NCI-H1092 (cell line): ENCODE measurements at places on chromosomes 5 and 9.
A peak's percentile ranks its signal among the peaks of the same experiment; 100 is the strongest.

GRCh38 chr5:135667204-135667603 is 88.4 kb upstream of the CXCL14 start:
- no peak for DNase-seq

DNA sequence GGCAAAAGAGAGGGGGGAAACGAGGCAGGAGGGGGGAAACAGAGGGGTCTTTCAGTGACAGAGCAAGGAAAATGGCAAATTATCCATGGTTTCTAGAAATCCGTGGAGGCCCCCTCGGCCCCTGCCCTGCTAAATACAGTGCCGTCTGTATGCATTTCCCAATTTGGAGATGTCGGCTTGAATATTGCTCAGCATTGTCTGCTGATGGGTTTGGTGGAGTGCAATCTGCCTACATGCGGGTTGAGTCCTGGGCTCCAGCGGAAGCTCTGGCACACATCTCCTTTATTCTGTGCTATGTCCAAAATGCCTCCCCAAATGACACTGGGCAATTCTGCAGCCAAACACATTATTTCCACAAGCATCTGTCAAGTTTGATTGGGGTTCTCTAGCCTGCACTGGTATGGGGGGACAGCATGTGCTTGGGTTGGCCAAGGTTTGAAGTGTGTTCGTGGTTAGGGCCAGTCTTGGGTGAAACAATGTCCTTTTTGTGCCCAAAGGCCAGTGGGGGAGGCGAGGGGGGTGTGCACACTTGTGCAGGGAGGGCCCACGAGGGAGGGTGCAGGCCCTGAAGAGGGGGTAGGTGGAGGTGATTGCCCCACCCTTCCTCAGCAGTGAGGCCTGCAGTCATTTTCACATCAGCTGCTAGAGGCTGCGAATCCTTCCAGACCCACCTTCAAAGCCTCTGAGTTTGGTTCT is 6.2 kb upstream of the NEUROG1 start:
- DNase-seq, result no peak

GRCh38 chr5:152269533-152269932 is 135.5 kb downstream of the NMUR2 start:
- no peak for DNase-seq

GRCh38 chr9:100071271-100071670 is 27.5 kb downstream of the ERP44 start:
- no peak for DNase-seq

- DNase-seq, result no peak
Measured at GRCh38 chr5:115944501-115944900, 17.8 kb upstream of the LVRN start.

DNA sequence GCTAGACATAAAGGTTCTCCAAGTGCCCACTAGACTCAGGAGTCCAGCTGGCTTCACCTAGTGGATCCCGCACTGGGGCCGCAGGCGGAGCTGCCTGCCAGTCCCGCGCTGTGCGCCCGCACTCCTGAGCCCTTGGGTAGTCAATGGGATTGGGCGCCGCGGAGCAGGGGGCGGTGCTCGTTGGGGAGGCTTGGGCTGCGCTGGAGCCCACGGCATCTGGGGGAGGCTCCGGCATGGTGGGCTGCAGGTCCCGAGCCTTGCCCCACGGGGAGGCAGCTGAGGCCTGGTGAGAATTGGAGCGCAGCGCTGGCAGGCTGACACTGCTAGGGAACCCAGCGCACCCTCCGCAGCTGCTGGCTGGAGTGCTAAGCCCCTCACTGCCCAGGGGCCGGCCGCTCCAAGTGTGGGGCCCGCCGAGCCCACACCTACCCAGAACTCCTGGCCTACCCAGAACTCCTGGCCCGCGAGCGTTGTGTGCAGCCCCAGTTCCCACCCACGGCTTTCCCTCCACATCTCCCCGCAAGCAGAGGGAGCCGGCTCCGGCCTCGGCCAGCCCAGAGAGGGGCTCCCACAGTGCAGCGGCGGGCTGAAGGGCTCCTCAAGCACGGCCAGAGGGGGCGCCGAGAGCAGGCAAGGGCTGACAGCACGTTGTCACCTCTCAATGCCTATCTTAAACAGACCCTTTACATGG is 260.7 kb upstream of the DMRT1 start:
- DNase-seq, result no peak

DNA sequence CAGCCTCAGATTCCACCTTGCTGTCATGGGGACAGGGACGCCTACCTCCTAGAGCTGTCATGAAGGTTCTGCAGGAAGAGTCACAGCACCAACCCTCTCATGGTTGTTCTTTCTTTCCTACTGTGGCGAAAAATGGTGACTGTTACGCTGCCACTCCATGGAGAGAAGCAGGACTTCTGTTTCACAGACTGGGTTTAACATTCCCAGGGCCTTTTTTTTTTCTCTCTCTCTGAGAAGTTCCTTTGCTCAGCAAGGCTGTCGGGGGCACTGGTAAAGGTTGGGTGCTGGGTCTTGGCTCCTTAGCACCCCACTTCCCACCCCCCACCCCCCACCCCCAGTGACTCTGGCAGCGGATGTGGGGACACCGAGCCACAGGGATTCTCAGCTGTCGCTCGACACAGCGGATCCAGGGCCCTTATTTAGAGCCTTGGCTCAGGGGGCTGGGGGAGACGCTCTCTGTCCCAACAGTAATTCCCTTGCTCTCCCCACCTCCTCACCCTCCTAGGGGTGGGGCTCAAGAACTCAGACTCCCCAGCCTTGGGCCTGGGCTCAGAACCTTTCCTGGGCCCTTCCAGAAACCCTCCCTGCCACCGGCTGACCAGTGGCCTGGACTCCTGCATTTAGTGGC is 34.4 kb downstream of the DUSP1 start:
- no peak for DNase-seq

DNA sequence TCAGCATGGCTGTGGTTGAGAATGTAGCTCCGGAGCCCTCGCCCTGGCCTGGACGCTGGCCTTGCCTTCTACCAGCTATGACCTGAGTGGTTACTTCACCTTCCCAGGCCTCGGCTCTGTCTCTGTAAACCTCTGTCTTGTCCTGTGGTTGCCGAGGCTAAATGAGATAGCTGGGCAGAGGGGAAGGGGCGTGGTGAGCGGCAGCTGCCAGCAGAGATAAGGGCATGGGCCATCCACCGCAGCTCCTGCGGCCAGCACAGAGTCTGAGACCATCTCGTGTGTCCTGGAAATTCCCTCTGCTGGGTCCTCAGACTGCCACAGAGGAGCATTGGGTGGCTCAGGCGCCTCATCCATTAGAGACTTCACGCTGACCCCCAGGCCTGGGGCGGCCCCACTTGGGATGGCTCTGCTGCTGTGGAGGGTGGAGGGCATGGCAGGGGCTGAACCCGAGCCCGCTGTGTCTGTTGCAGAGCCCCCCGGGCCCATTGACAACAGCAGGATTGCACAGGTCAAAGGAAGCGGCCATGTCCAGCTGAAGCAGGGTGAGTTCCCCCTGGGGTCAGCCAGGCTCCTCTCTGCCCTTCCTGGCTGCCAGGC is 43.9 kb downstream of the USP20 start:
- no peak for DNase-seq

DNA sequence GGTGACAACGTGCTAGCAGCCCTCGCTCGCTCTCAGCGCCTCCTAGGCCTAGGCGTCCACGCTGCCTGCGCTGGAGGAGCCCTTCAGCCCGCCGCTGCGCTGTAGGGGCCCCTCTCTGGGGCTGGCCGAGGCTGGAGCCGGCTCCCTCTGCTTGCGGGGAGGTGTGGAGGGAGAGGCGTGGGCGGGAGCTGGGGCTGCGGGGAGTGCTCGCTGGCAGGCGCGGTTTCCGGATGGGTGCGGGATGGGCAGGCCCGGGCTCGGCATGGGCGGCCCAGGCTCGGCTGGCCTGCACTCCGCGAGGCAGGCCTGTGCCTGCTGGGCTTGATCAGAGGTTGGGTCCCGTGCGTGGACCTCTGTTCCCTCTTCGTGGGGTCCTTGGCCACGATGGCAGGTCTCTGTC is 472.6 kb downstream of the PRR16 start:
- no peak for DNase-seq

DNA sequence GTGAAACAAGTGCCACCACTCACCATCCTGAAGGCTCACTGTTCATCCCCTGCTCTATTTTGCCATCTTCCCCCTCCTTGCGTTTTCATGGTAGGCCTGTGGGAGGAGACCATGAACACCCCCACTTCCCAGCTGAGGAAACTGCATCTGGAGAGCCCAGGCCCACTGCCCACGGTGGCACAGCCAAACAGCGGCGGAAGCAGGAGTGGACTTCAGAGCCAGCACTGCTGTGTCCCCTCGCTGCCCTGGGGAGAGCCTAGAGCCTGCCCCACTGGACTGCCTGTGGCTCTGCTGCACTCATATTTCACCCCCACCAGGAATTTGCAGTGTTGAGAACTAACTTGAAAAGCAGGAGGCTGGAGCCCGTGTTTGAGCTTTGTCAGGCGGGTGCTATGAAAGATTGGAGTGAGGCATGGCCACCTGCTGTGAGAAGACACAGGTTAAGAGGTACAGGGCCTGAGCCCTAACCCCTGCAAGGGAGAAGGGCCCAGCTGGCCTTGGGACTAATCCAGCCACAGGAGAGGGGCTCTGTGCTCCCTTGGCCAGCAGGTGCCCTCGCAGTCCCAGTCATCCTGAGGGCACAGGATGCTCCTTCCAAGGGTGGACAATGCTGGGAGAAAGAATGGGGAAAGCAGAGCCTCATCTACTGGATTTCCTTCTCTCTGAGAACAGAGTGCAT is 79.0 kb downstream of the MACROH2A1 start:
- no peak for DNase-seq

- no peak for DNase-seq
Measured at GRCh38 chr9:70159630-70160029, 99.1 kb upstream of the SMC5 start.

DNA sequence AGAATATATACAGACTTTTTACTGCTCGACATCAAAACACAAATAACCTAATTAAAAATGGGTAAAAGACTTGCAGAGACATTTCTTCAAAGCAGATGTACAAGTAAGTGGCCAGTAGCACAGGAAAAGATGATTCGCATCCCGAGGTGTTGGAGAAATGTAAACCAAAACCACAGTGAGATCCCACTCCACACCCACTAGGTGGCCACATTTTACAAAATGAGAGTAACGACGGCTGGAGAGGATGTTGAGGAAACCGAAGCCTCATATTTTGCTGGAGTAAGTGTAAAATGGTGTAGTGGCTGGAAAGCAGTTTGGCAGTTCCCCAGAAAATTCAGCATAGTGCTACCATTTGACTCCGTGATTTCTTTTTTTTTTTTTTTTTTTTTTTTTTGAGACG is 21.3 kb upstream of the GBGT1 start:
- peak; percentile 51 for DNase-seq

DNA sequence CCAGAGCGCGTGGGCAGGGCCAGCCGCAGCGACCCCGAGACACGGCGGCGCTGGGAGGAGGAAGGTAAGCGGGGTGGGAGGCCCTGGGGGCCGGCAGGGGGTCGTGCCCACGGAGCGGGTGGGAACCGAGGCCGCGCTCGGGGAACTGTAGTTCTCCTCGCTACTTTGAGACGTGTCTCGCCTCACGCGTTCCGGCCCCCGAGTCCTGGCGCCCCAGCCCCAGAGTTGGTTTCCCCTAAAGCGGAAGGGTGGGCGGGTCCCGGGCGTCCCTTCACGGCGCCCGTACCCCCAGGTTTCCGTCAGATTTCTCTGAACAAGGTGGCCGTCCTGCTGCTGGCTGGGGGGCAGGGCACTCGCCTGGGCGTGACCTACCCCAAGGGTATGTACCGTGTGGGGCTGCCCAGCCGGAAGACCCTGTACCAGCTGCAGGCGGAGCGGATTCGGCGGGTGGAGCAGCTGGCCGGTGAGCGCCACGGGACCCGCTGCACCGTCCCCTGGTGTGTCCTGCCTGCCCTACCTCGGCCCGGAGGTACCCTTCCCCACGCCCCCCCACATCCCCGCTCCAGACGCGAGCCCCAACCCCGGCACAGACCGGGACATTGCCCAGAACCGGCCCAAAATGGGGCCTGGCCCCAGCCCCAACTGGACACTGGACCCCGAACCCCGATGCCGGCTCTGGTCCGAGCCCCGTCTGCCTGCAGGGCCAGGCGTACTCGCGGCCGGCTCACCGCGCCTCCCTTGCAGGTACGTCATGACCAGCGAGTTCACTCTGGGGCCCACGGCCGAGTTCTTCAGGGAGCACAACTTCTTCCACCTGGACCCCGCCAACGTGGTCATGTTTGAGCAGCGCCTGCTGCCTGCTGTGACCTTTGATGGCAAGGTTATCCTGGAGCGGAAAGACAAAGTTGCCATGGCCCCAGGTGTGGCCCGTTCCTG is 709 bp downstream of the UAP1L1 start:
- no peak for DNase-seq

- DNase-seq, result no peak
Measured at GRCh38 chr5:88251048-88251711, 17.5 kb downstream of the TMEM161B start.

DNA sequence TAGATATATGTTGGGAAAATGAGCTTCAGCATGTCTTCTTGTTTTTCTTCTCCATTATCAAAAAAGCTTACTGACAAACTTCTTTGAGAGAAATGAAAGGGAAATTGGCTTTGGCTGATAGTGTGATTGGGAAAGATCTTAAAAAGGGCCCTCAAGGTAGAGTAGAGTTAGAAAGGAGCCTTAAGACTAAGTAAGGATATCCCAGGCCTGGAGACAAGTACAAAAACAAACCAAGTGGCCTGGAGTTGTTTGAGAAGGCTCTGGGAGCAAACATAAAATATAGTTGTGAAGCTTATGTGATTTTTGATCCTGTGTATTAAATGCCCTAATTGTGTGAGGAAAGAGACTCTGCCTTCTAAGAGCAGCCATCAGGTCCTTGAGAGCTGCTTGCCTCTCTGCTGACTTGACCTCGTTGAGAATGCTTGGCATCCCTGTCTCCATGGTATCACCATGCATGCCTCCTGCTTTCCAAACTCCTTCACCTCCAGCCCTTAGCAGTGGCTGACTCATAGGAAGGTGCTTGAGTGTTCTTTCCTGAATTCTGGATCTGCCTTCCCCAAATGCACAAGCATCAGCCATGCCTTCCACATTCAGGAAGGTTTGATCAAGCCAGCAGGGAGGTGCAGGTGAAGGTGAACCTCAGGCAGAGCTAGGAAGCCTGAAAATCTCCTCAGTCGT is 78.9 kb downstream of the SMARCA2 start:
- DNase-seq, result no peak

DNA sequence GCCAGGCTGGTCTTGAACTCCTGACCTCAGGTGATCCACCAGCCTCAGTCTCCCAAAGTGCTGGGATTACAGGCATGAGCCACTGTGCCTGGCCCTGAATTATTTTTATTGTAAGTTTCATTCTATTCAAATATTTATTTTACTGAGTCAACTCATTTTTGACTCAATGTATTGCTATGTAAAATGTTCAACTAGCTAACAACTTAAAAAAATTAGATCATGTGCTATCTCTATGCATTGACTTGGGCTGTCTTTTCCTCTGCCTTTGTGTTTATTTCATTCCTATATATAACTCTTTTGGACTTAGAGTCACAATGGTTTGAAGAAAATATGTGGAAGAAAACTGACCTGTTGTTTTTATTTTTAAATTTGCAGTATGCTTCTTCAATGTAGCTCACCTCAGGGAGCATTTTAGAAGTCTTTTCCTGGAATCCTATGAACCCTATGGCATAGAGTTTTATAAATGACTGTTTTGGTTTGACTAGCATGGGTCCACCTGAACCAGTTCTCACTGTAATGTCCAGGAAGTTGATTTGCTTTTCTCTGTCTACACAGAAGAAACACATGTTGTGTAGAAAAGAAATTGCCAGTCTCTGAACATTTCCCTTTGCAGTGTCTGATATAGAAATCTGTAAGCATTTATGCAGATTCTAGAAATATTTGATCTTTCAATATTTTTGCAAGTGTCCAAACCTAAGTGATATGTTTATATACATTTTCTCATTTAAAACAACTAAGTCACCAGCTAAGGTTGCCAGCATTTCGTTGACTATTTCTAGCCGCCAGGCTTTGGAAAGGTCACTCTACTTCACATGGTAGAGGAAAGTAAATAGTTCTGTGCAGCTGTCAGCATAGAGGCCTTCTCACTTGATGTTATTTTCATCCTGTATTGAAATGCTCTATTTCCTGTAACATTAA is 138.8 kb downstream of the PCSK1 start:
- no peak for DNase-seq
